ENCODE measurements at places on chromosomes 3 and 15.

DNA sequence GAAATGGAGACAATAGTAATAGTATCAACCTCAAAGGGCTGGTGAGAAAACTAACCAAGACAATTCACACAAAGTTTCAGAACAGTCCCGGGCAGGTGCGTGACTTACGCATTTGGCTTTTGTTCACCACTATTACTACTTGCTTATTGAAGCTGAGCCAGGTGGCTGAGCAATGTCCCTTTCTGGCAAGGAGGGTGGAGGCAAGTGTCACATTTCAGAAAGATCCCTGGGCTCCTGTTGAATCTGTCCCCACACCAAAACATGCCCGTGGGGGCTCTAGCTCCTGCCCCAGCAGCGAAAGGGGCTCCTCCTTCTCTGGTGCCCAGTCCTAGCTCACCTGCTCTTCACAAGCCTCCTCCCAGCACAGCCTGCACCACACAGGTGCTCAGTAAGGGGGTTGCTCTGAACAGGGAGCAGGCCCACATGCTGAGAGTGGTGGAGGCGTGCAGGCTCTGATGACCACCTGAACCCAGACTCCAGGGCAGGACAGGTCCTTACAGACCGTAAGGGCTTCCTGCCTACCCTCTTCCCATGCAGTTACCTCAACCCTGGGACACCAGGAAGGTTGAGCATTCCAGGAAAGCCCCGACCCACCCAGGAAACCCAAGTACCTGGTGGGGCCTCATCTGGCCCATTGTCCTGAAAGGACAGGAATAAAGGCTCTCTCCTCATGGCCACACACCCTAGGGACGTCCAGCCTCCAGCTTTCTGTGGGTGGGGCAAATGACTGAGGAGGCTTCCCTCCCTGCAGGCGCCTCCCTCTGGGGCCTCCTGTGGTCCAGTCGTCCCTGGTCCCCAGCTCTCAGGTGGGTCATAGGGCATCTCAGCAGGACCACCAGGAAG is 32.6 kb downstream of the SEMA7A start:
- DNase-seq, result no peak

GRCh38 chr15:52337198-52337853 is 41.7 kb upstream of the MYO5C start:
- DNase-seq, result no peak

DNA sequence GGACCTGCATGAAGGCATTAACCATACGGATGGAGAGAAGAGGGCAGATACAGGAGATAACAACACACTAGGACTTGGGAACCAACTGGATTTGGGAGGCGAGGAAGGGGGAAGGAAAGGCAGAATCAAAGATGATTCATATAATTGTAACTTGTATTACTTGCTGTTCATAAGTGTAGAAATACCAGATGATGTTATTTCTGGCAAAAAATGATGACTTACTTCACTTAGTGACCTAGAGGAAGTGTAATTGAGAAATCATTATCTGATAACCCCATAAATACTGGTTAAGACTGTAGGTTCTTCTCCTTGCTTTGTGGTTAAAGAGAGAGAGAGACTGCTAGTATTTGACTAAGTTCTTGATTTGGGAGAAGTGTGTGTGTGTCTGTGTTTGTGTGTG is 50.5 kb upstream of the GK5 start:
- peak; percentile 78 for DNase-seq

DNA sequence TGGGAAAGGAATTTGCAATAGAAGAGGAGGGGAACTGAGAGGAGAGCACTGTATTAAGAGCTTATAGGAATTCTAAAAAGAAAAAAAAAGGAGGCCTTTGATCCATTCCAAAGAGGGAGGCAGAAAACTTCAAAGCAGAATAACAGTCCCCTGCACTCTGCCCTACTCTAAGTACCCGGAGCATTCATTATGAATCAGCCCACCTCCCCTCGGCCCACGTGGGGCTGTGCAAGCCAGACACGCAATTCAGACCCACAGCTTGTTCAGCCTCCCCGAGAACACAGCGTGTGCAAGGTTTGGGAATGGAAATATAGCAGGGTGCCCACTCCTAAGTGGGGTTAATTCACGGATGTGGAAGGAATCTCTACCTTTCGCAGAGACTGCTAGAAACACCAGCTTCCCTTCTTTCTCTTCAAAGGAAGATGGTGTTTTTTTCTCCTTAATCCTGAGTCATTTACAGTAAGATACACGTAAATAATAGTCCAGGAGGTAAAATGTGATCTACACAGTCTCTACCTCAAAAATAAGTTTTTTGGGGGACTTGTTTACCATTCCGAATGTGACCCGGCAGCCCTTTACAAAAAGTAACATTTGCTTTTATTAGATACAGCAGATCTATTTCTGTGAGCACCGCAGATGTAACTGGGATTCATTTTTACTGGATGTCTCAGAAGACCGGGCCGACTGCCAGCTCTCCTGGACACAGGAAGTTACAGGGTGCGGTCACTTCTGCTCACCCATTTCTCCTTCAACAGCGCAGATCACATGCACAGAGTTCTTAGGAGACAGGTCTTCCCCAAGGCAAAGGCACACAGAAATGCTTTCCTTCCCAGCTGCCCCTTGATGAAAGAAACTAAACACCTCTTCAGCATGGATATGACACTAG is 768.5 kb upstream of the CFAP20DC start:
- DNase-seq, result no peak

- no peak for DNase-seq
These were observed 8.1 kb upstream of the MAPK6 start for GRCh38 chr15:52010633-52011595.

GRCh38 chr3:66403323-66403990 is 97.4 kb downstream of the LRIG1 start:
- no peak for DNase-seq

DNA sequence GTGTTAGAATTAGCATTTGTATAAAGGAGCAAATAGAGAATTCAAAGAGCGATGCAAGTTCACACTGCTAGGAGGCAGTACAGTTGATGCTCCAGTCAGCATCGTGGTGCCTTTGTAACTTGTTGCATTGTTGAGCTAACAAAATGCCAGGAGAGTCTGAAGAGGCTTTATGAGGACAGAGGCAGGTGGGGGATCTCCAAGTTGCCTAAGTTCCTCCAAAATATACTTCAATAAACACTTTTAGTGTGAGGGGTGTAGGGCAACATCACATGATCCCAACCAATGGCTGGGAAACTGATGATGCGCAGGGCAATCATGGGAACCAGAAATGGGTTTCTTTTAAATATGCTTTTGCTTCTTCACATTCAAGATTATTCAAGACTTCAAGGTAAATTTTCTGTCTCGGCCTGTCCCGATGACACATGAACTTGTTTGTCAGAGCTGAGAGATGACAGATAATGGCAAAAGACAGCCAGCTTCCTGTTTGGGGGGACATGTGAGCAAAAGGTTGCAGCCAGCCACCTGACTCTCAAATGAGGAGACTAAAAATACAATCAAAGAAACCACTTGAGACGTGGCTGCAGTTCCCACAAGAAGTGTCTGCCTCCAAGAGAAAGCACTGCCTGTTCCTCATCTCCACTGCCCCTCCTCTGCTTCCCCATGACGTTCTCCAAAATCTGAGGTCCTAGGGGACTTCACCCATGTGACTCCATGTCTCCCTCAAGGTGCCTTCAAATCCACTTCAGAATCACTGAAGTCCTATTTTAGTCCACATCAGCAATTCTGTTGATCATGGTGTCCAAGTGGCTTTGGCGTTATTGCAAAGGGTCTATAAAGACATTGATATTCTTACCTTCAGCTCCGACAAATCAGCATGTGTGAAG is 39.3 kb downstream of the KLHL6 start:
- no peak for DNase-seq

DNA sequence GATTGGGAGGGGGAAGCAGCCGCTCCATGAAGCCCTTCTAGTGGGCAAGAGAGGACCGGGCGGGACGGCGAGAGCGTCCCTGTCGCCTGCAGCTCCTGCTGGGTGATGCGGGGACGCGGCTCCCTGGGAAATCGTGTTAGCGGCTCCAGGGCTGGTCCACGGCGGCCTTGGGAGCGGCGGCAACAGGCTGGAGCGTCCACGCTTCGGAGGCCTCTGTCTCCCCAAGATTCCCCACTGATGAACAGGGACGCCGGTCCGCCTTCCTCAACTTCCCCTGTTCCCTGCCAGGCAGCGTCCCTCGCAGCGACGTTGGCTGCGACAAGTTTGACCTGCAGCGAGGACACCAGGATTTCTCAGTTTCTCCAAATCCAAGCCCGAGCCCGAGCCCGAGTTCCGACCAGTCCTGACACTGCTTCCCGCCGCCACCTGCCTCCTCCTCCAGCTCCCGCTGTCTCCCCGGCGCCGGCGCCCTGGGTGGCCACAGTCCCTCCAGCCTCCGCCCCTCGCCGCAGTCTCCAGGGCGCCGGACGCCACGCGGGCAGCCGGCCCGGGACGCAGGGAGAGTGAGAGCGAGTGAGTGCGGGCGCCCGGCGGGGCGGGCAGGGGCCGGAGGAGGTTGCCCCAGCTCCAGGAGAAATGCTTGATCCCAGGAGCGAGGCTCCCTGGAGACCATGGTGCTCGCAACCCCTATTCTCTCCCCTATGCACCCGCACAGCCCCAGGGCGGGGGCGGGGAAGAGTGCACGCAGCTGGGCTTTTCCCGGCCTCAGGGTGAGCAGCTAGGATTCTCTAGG is 78.1 kb upstream of the RNF7 start:
- no peak for DNase-seq

DNA sequence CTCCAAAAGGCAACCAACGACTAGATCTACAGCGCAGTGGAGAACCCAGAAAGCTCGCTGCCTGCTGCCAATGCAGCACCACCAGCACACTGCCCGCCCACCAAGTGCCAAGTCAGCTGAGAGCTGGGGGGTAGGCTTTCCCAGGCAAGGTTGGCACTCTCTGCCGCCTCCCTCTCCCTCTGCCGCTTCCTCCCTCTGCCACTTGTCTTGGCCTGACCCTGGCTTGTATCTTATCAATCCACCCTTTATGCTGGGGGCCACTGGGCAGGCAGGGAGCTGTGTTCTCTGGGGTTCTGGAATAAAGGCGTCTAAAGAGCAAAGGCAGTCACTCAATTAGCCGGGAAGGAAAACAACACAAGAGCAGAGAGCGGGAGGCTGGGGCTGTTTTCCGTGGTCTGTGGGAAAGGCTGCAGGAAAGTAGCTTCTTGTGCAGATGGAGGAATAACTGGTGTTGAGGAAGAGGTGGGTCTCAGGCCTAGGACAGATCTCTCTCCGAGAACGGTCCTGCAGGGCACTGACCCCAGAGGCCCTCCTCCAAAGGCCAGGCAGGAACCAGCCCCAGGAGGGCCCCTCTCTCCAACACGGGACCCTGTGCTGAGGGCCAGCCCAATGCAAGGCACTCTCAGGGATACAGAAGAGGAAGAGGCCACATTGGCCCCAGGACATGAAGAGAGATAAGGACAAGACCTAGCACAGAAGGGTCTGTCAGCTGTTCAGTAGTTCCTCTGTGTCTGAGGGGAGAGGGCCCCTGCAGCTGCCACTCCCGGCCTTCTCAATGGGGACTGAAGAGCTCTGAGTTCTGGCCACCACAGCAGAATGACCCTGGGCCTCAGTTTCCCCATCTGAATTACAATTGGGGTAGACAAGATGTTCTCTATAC is 30.8 kb downstream of the ACSBG1 start:
- DNase-seq, result no peak

DNA sequence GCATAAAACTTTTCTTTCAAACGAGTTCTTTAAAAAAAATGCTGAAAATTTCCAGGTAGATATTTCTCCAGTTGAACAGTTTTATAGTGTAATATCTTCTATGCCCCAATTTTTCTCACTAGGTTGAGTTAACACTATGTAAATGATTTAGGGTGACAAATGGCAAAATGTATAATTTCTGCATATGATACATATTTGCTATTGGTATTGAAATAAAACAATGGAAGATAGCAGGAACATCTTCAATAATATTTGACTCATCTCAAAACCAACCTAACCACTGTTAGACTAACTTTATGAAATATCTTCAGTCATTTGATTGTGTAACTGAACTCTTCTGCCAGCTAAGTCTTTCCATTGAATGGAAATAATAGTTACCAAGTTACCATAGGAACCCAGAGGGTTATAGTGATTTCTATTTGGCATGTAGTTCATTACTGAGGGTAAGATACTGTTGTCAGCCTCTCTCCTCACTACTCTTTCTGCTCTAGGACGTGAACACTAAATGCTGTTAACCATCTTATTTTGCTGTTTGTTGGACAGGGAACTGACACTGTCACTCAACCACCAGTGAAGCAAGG is 824.7 kb upstream of the NECTIN3 start:
- DNase-seq, result no peak

DNA sequence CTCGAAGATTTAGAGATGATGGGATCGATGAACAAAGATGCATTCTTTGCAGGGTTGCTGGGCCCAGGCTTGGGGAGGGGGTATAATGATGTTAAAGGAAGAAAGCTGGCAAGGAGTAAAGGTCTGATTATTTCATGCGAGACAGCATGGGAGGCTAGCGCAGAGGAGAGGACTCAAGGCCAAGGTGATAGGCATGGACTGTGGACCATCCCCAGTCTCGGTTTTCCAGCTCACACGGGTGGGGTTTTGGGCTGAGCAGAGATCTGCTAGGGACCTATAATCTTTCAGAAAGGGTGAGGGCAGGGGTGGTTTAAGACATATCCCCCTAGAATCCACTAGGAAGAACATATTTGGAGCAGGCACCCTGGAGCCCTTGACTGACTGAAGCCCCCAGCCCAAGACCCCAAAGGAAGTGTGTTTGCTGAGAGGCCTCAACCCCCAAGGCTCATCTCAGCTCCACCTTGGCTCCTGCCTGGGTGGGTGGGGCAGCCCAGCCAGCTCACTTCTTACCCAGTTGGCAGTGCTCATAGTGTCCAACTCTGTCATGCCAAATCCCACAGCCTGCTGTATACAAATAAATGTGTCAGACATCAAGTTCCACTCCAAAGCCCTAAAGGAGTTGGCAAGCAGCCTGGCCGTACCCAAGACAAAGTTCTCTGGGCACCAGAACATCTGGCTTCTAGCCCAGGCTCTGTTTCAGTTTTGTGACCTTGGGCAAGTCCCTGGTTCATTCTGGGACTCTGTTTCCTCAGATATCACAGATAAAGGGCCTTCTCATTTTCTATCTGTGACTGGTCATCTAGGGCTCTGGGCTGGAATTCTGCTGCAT is 17.9 kb downstream of the ACSBG1 start:
- no peak for DNase-seq

DNA sequence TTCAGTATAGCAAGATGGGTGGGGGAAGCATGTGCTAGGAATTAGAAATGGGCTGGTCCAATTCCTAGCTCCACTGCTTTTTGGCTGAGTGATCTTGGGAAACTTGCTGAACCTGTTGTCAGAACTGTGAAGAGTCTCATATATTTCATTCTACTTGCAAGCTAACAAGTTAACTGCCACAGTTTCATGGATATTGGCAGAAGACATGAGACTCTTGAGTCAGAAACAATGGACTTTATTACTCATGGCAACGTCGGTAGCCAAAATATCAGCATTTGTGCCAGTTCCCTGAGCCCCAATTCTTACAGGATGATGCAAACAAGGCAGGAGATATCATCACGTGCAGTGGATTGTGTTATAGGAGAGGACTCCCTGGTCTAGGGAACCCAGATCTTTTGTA is 26.6 kb upstream of the PLAAT1 start:
- DNase-seq, result no peak

GRCh38 chr15:95793231-95793630 is 537.3 kb upstream of the NR2F2 start:
- DNase-seq, result no peak

GRCh38 chr3:17852217-17852616 is 109.8 kb upstream of the TBC1D5 start:
- no peak for DNase-seq

All from SIG-M5 (cell line).